ENCODE measurements at places on chromosomes 5 and 9. TPM values are rescaled to one million over a fixed set of nuclear protein-coding genes. Genes with fewer than 3 reads are reported as not detected.

The PRRX2 gene
- not detected for total RNA-seq

The LIX1 gene
- total RNA-seq = not detected

The ITGA1 gene
- 7.7 TPM for total RNA-seq

The MTX3 gene
- 11.2 TPM for total RNA-seq

The MPDZ gene
- total RNA-seq = 16.8 TPM

The VPS13A gene
- 17.2 TPM for total RNA-seq

The GEMIN5 gene
- 19.5 TPM for total RNA-seq

The SLC36A2 gene
- total RNA-seq = not detected

The RGS7BP gene
- not detected for total RNA-seq

The PCDHGA10 gene
- 1.3 TPM for total RNA-seq

The GPSM1 gene
- 6.9 TPM for total RNA-seq

The PTGER4 gene
- 14.1 TPM for total RNA-seq

The PLAA gene
- 33.6 TPM for total RNA-seq

The FOXD4 gene
- 0.65 TPM for total RNA-seq

The GPR150 gene
- total RNA-seq = 0.47 TPM

The PKD2L2 gene
- not detected for total RNA-seq

The CCDC152 gene
- 5.3 TPM for total RNA-seq

The C1QTNF2 gene
- total RNA-seq = not detected

The STPG3 gene
- total RNA-seq = not detected

The SPATA6L gene
- total RNA-seq = 1.6 TPM

The TRMT10B gene
- total RNA-seq = 2.0 TPM

The KLF9 gene
- total RNA-seq = 5.5 TPM

The CCDC183 gene
- not detected for total RNA-seq

The IFNA2 gene
- not detected for total RNA-seq

The TLX3 gene
- total RNA-seq = not detected

The IFNK gene
- total RNA-seq = 4.3 TPM

The IL9 gene
- total RNA-seq = not detected

The NEUROG1 gene
- total RNA-seq = not detected

The SEMA5A gene
- total RNA-seq = 1.7 TPM

The MAST4 gene
- total RNA-seq = 36.8 TPM

The AK6 gene
- total RNA-seq = 27.9 TPM

The LCN2 gene
- total RNA-seq = 22.4 TPM

The RELL2 gene
- total RNA-seq = 5.6 TPM

The SETX gene
- total RNA-seq = 20.3 TPM

The LCN10 gene
- total RNA-seq = not detected

All from hair follicular keratinocyte (primary cell).